CD4-positive, alpha-beta T cell treated with Interleukin-10 for 1 hour (primary cell): ENCODE measurements at places on chromosomes 5 and 9.

GRCh38 chr5:127256886-127257597 is 33.6 kb upstream of the MEGF10 start:
- DNase-seq, result no peak

DNA sequence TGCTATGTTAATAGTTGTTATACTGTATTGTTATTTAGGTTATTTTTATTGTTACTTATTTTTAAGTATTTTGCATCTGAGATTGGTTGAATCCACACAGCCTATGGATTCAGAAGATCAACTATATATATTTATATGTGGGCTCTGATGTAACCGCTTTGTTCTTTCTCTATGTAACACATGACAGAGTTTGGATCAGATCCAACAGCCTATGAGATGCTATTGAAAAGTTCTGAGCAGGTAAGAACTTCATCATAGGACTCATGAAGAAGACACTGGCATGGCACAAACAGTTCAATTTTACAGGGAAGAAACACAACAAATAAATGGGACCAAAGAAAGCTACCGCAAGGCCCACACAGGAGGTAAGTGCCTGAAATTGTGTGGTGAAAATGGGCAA is 93.4 kb downstream of the GNAQ start:
- DNase-seq, result no peak

- DNase-seq, result no peak
Observed at GRCh38 chr5:133359861-133360260, 252.5 kb downstream of the FSTL4 start.

DNA sequence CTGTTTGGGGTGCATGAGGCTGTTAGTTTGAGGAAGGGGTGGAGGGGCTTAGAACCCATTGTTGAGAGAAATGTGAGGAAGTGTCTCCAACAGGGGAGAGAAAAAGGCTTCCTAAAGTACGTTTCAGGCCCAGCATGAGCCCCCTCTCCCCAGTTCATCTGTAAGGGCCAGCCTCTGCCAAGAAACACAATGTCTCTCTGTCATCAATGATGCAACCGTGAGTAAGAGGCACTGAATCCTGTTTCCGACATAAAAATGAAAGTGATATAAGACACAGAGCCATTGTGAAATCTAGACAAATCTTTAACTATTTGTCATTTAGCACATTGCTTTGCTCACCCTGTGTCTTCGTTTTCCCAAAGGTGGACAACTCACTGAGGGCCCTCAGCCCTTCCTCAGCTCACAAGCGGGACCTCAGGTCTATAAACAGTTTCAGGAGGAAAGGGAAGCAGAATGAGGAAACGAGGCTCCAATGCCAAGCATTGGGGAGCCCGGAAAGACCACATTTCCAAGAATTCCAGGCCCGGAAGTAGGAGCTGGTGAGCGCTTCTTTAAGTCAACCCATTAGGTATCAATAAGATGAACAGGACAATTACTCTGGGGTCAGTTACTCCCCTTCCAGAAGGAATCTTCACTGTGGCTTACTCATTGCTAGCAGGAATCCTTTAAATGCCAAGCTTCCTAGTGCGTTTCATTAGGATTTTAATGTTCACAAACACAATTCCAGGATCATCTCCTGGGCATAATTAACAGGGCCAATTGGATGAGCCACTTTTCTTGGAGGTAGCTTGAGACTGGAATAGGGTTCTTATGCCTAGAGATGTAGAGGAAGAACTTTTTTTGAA is 59.0 kb upstream of the KLF4 start:
- DNase-seq, result no peak

DNA sequence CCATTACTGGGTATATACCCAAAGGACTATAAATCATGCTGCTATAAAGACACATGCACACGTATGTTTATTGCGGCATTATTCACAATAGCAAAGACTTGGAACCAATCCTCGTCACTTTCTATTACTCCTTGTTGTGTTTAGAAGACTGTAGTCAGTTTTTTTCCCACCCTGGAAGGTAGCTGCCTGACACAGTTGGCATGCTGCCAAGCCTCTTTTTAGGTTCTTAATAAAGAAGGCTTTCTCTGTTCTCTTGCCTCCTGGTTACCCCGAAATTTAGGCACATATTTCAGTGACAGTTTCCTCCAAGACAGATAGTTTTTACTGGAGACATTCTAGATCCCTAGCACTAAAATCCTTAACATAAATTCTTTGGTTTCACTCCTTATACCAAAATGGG is 205.4 kb upstream of the PCSK5 start:
- DNase-seq, result no peak

DNA sequence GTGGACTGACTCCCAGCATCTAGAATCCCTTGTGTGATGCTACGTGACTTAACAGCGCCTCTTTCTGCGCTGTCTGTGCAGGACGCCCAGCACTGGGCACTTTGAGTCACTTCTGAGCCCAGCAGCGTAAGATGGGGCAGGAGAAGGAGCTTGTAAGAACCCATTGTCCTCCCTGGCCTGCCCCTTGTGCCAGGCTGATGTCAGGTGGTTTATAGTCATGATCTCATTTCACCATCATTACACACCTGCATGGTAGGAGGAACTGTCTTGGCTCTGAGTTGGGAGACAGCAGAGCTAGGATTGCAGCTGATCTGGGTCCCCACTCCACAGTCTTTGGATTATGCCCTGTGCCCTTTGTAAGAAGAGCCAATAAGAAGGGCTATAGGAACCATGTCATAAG is 12.2 kb downstream of the ERGIC1 start:
- DNase-seq, result no peak

- DNase-seq, result no peak
Observed at GRCh38 chr5:66021585-66021984, 95.2 kb downstream of the ERBIN start.
